ENCODE measurements at places on chromosomes 1 and 21.

- no peak for DNase-seq
These were observed 115.5 kb downstream of the DHRS3 start for GRCh38 chr1:12502336-12503109.

DNA sequence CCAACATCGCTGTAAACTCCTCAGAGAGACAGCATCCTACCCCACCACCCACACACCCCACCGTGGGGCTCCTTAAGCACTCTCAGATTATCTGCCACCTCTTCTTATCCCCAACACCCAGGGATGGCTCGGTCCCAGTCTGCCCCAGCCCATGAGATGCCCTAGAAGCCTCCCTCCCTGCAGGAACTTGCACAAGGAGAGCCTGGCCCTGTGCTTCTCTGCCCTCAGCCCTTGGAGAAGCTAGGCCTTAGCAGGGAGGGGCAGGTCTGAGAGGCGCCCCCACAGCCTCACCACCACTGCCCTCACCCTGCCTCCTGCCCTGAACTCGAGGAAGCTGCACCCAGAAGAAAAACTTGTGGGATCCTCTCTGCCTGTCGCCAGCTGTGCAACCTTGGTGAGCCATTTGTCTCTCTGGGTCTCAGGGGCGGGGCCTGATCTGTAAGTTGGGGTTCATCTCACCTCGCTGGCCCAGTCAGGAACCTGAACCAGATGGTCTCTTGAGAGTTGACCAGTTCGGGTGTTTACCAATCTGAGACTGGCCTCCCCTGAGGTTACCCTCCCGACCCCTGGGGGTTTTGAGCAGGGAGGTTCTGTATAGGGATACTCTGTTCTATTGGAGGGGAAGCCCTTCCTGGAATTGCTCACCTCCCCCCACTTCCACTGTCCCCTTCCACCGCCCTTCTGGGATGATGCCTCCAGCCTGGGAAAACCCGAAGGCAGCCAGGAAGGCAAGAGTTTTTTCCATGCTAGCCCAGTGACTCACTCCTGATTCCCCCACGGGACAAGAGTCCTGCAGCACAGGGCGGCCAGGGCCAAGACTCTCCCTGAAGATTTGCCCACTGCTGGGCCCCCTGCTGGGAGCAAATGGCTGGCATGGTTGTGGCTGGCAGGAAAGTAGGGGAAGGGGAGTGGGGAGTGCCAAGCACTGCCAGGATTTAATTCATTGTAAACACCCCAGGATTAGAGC is at the start of gene S100A3:
S100A3 (minus strand) TSS at position 537 of the 967 bp plus-strand sequence. CDS start 773 bp downstream, outside the sequence.
- peak; percentile 53 for DNase-seq

- DNase-seq: no peak
These were observed 228.5 kb downstream of the LRRC40 start for GRCh38 chr1:69976896-69977295.

DNA sequence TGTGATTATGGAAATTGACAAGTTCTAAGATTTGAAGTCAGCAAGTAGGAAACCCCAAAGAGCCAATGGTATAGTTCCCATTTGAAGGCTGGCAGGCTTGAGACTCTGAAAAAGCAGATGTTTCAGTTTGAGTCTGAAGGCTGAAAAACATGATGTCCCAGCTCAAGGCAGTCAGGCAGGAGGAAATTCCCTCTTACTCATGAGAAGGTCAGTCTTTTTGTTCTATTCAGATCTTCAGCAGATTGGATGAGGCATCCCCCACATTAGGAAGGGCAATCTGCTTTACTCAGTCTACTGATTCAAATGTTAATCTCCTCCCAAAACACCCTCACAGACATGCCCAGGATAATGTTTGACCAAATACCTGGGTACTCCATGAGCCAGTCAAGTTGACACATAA is 372.5 kb upstream of the ST6GALNAC5 start:
- no peak for DNase-seq

DNA sequence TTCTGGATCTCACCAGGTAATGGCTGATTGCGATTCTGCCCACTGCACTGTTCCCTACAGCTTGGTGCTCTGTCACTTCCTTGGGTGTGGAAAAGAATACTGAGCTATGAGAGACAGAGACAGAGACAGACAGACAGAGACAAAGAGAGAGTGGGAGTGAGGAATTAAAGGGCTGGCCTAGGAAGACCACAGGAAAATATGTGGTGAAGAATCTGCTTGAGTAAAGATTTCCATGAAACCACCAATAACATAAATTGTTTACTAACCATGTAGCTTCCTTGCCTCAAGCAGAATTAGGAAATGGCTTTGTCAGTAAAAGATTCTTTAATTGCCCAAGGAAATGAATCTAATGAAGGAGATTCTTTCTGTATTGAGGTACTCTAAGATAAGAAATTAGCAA is 54.4 kb downstream of the MPZL1 start:
- no peak for DNase-seq

DNA sequence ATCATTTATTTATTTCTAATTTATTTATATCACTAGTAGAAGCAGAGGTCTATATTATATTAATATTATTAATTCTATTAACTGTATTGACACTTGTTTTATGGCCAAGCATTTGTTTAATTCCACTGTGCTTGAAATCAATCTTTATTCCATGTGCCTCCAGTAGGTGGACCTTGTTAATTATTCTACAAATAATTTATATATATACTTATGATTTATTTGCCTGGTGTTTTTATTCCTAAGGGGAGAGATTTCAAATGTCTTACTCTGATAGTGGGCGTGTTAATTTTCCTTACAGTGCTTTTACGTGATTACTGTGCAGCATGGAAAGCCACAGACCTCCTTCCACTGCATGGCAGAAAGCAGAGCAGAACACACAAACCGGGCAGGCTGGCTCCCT is 17.5 kb upstream of the OR6N2 start:
- no peak for DNase-seq

DNA sequence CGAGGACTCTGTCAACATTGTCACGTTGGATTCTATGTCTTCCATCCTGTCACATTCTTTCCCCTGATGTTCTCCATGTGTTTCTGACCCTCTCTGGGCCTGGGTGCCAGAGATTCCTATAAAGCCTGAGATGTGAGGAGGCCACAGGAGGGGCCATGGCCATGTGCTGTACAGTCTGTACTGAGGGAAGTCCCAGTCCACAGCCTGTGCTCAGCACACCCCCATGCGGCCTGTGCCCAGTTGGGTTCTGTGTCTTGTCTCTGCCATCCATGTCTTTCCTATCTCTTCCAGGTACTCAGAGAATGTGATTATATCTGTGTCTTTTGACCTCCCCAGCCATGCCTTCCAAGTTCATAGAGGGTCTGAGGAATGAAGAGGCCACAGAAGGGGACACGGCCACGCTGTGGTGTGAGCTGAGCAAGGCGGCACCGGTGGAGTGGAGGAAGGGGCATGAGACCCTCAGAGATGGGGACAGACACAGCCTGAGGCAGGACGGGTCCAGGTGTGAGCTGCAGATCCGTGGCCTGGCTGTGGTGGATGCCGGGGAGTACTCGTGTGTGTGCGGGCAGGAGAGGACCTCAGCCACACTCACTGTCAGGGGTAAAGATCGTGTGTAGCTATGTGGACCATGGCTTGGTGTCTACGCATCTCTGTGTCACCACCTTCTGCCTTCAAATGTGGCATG is 86.1 kb downstream of the OBSCN start:
- DNase-seq: no peak

- no peak for DNase-seq
These were observed 37.9 kb upstream of the EEIG2 start for GRCh38 chr1:108521990-108522393.

GRCh38 chr1:234313171-234313570 is 60.1 kb upstream of the COA6 start:
- no peak for DNase-seq

GRCh38 chr1:47650611-47651010 is 212.8 kb downstream of the FOXD2 start:
- no peak for DNase-seq

- no peak for DNase-seq
These were observed 60.4 kb downstream of the OBSCN start for GRCh38 chr1:228267962-228268880.

- DNase-seq: no peak
These were observed 13.4 kb downstream of the KCNE1 start for GRCh38 chr21:34498623-34499022.

DNA sequence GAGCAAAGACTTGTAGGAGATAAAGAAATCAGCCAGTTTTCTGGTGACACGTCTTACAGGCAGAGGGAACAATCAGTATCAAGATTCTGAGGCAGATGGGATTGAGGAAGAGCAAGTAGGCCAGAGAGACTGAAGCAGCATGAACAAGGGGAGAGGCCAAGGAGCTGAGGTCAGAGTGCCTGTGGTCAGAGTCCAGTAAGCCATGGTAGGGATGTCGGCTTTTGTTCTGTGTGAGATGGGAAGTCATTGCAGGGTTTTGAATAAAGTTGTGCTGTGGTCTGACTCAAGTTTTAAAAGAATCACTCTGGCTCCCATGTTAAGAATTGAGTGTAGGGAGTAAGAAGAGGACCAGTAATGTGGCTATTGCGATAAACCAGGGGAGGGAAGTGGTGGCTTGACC is 85.9 kb upstream of the IVNS1ABP start:
- no peak for DNase-seq

- no peak for DNase-seq
These were observed 95.6 kb downstream of the PAPPA2 start for GRCh38 chr1:176558561-176558960.

GRCh38 chr1:174491606-174492005 is 43.8 kb downstream of the GPR52 start:
- no peak for DNase-seq

DNA sequence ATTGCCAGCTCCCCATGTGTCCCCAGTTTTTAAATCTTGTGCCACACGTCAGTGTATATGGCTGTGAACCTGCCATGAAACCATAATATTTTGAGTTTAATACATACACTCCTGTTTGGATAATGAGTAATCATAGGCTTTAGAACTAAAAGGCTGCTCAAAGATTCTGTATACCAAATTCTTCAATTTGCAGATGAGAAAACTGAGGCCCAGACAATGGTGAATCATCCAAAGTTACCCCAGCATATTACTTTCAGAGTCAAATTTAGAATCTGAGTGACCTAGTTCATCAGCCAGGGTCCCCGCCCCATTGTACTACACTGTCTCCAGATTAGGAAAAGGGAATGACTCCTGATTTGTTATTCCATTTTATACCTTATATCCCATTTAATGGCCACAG is 224.6 kb downstream of the FGGY start:
- DNase-seq: no peak

DNA sequence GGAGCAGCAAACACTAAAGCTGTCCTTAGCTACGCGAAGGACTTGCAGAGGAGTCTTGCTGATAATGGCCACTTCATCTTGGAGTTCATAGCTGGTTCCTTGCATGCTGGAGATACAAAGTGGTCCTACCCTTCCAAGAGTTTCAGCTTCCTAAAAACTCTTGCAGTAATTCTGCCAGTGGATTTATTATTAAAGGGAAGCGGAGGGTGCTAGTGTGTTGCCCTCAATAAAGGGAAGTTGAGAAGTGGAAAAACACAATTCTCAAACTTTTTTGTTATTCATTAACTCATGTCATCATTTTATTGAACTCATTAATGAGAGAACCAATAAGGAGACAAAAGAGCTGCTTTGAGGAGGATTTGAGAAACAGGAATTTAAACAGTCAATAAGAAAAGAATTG is 6.5 kb upstream of the HAPLN2 start:
- DNase-seq: no peak

DNA sequence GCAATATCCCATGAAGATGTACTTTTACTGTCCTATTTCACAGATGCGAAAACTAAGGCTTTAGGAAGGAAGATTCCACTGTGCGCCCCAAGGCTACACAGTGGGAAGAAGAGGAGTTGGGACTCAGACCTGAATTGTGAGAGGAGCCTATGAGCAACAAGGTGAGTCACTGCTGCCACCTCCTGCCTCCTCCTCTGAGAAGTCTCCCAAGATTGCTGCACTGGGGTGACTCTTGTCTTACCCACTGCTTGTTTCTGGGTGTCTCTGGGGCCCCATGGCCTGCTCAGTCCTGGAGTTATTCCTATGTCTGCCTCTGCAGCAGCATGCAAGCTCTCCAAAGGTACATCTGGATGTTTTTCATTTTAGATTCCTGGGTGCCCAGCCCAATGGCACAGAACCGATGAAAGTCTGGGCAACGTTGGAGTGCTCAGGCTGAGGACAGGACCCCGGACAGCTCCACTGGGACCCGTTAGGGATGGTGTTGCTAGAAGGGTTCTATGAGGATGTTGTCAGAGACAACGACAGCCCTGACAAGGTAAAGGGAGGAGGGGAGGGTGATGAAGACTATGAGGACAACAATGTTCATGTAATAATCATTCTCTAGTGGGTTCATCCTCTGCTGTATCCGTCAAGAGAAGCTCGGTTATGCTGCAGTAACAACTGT is 11.0 kb upstream of the C1QA start:
- no peak for DNase-seq

- no peak for DNase-seq
These were observed 60.8 kb downstream of the PGM1 start for GRCh38 chr1:63653976-63654375.

- no peak for DNase-seq
These were observed 381.6 kb downstream of the SRGAP2C start for GRCh38 chr1:121566346-121566745.

Measured in HL-60 (cell line).